ENCODE measurements at places on chromosomes 12 and 14.

GRCh38 chr12:77648716-77649115, 182.0 kb upstream of the NAV3 start:
- DNase-seq, result no peak

DNA sequence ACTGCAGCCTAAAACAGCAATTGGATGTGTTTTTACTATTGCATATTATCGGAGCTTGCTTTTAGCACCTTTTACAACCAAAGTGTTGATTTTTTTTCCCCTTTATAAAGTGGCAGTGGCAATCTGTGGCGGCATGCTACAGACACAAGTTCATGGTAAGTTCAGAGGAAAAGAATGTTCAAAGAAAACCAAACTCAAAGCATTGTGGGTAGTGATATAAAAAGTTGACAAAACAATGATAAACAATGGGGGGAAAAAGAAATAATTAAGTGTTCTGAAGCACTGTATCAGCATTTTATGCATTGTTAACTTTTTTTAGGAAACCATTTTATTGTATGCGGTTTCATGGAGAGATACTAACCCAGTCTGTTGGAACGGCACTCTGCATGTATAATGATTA, 492.0 kb upstream of the SOX5 start:
- no peak for DNase-seq

- DNase-seq, result no peak
Measured at GRCh38 chr12:26158078-26158764, 33.4 kb upstream of the BHLHE41 start.

DNA sequence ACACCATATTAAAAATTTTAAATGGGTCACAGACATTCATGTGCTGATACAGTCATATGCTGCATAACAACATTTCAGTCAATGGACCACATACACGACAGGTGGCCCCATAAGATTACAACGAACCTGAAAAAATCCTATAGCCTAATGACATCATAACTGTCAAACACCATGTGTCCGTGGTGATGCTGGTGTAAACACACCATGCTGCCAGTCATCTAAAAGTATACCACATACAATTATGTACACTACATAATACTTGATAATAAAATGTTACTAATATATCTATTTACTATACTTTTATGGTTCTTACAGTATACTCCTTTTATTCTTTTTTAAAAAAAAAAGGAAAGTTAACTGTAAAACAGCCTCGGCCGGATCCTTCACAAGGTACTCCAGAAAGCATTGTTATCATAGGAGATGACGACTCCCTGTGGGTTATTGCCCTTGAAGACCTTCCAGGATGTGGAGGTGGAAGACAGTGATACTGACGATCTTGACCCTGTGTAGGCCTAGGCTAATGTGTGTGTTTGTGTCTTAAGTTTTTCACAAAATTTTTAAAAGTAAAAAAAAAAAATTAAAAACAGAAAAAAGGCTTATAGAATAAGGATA, 5.0 kb upstream of the TDG start:
- DNase-seq, result no peak

DNA sequence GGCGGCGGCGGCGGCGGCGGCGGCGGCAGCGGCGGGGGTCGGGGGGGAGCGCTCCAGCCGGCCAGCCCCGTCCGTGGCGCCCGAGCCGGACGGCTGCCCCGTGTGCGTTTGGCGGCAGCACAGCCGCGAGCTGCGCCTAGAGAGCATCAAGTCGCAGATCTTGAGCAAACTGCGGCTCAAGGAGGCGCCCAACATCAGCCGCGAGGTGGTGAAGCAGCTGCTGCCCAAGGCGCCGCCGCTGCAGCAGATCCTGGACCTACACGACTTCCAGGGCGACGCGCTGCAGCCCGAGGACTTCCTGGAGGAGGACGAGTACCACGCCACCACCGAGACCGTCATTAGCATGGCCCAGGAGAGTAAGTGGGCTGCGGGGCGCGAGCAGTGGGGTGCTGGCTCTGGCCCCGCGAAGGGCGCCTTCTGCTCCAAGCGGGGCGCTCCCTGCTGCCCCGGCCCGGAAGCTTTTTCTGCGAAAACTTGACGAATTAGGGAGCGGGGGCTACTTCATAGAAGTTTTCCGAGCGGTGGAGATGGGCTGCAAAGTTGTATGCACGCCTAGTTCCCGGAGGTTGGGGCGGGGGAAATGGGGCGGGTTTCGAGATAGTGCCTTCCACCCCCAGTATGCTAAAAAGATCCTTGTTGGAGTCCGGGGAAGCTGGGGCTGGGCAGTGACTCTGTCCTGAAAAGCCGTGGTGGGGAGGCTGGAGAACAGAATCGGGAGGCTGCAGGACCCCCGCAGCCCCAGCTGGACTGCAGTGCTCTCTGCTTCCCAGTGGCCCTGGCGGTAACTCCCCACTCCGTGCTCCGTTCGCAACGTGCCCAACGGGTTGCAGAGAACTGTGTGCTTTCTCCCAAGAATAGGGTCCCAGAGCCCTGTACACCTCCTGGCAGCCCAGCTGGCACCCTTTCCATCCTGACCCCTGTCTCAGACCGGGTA, 751 bp downstream of the GDF11 start:
- DNase-seq, result no peak

DNA sequence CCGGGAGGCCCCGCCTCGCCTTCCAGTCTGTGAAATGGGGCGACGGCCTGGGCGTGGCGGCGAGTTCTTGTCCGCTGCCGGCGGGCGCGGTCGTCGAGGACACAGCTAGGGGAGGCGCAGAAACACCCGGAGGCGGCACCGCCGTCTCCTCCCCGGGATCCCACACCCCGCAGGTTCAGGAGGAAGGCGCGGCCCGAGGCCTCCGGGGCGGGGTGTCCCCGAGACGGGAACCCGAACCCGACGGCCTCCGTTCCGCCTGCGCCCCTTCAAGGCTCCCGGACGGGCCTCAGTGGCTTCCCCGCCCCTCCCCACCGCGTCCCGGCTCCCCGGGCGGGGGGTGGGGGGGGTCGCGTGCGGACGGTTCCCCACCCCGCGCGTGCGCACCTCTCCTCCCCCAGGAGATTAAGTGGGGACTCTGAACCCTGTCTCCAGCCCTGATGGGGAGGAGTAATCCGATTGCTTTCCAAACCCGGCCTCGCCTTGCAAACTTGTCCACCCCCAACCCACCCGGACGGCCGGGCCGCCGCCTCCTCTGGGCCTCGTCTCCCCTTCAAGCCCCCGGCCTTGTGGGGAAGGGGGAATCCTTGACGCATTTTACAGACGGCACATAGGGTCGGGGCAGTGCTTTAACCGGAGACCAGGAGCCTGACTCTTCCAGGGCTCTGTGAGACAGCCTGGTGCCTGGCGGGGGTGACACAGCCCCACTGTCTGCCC, 35.3 kb upstream of the ANKRD9 start:
- DNase-seq, result no peak

DNA sequence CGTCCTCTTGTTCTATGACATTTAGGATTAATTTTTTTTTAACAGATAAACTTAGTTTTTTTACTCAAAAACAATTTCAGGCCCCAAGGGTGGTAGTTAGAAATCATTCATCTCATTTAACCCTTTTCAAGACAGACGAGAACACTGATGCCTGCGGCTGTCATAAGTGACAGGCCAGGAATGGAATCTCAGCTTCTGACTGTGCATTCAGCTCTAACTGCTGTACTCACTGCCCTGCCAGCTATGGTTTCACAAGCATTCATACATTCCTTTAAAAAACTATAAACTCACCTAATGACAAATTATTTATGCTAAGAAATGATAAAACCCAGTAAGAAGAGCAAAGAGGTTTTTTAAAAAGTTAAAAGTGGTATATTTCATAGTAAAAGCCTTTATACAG, 8.8 kb downstream of the DENND5B start:
- no peak for DNase-seq
